ENCODE measurements at places on chromosomes 6 and 20. TPM values are rescaled to one million over a fixed set of nuclear protein-coding genes. Genes with fewer than 3 reads are reported as not detected.

DCBLD1 gene
- total RNA-seq, result 9.7 TPM

DNA sequence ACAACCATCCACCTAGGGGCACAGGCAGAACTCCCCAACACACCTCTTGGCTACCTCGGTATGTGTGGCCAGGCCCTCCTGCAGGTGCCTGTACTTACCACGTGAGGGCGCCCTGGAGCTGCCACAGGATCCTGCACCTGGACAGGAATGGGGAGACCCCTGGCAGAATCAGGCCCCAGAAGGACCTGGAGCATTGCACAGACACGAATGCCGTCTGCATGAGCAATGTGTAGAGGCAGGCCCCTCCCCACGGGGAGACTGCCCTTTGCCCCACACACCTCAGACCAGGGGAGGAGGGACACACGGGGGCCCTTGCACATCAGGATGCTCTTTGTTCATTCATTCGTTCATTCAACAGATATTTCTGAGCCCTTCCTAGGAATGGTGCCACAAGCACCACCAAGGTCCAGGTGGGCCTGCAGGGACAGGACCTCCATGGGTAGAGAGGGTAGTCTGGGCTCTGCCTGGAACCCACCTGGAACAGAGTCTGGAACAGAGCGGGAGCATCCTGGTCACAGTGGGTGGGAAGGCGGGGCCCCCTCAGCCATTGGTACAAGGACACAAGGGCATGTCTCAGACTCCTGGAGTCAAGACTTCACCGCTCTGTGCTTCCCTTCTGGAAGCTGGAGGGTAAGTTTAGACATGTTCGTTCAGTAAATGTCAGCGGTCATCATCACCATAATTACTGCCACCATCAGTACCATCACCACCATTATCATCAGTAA, 32.3 kb downstream of the YTHDF1 start:
- no peak overlapping the region for H3K4me3 ChIP-seq
- DNase-seq, result peak; percentile 36
- peaks cover 11% of the 10 kb centered on the region for H3K4me1 ChIP-seq
- H3K36me3 ChIP-seq, result no peaks in the 10 kb centered on the region

ATP5F1E gene
- 77.2 TPM for total RNA-seq

- H3K4me1 ChIP-seq, result no peaks in the 10 kb centered on the region
- no peaks in the 10 kb centered on the region for H3K36me3 ChIP-seq
- no peak overlapping the region for H3K27ac ChIP-seq
- H3K4me3 ChIP-seq, result no peak overlapping the region
- no peak for DNase-seq
Measured at GRCh38 chr20:39283464-39283863, 321.3 kb downstream of the DHX35 start.
